Choroid plexus epithelial cell (primary cell): ENCODE measurements at places on chromosomes 6 and 20.

DNA sequence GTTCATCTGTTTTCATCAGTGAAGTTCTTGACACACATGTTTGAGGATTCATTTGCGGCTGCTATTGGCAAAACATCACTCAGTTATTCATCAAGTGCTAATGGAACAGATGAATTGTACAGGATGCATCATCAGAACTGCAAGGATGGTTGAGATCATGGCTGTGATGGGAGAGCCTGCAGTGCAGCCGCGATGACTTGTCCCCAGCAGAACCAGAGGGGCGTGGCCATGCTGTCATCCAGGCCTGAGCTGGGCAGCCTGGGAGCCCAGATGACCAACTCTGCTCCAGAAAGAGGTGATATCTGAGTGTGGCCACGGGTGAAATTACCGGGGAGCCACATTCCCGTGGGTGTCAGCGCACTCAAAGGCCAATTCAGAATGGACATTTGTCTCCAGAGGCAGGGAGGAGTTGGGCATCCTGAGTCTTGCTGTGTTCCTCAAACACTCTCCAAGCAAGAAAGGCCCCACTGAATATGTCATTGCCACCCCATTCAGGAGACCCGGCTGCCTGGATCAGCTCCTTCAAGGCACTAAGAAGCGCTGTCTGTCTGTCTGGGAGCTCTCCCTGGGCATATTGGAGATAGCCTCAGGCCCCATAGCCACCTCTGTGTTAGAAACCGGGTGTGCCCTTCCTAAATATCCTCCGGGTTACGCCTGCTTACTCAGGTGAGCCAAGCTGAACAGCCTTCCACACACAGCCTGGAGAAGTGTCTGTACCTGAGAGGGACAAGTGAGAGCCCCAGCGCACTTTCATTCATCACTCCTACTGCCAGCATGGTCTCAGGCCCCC is 66.7 kb downstream of the SYNDIG1 start:
- DNase-seq, result no peak

DNA sequence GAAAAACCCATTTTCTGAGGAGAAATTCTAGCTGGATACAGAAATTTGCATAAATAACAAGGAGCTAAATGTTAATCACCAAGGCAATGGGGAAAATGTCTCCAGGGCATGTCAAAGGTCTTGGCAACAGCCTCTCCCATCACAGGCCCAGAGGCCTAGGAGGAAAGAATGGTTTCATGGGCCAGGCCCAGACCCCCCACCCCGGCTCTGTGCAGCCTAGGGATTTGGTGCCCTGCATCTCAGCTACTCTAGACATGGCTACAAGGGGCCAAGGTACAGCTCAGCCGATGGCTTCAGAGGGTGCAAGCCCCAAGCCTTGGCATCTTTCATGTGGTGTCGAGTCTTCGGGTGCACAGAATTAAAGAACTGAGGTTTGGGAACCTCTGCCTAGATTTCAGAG is 321.2 kb upstream of the ID4 start:
- no peak for DNase-seq

GRCh38 chr20:32580219-32580969 is 4.7 kb downstream of the NOL4L start:
- DNase-seq, result no peak

DNA sequence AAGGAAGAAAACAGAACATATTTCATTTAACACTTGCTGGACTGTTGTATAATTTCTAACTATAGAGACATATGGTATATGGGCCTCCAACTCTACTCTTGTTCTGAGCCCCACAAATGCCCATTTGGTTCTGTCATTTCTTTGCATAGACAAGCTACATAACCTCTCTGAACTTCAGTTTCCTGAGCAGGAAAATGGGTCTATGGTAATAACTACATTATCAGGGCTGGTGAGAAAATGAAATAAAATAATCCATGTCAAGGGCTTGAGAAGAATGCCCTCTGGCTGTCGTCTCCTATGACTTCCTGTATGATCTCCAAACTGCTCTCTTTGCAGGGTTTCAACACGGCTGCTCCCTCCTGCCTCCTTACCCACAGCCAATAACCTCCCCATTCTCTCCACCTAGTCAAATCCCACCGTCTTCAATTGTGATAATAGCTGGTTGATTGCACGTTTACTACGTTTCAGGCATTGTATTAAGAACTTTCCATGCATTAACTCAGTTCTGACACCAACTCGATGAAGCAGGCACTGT is 12.0 kb downstream of the ZCCHC3 start:
- DNase-seq, result peak; percentile 60
